ENCODE measurements at places on chromosomes 13 and 19.

DNA sequence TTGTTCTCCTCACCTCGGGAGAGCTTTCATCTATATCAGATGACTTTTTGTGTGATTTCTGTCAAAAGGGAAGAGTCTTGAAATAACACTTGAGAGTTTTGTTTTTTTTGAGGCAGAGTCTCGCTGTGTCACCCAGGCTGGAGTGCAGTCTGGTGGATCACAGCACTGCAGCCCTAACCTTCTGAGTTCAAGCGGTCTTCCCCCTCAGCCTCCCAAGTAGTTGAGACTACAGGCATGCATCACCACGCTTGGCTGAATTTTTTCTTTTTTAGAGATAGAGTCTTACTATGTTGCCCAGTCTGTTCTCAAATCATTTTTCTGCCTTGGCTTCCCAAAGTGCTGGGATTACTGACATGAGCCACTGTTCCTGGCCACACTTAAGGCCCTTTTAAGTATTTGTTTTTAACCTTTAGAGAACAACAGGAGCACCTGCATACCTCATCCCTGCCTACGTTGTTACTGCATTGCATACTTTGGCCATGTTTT, 11.4 kb downstream of the NDFIP2 start:
- DNase-seq: no peak

GRCh38 chr13:51807041-51807440, 3.1 kb upstream of the DHRS12 start:
- DNase-seq: no peak

DNA sequence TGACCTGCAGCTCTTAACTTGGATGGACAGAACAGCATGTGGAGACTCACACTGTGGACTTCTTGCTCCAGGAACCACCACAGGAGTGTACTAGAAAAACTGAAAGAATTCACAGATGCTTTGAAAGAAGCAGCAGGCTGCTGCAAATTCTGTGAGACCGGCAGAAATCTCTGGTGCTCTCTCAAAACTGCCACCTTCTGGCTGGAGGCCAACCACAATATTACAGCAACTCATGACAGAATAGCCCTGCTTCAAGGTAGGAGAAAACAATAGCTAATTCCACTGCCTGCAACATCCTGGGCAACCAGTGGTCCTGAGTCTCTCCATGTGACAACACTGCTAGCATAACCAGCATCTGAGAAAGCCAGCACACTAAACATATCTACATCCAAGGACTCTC, 26.9 kb downstream of the CDK8 start:
- DNase-seq: no peak

GRCh38 chr19:57887195-57887941, 1.5 kb downstream of the ZNF814 start:
- DNase-seq: no peak

DNA sequence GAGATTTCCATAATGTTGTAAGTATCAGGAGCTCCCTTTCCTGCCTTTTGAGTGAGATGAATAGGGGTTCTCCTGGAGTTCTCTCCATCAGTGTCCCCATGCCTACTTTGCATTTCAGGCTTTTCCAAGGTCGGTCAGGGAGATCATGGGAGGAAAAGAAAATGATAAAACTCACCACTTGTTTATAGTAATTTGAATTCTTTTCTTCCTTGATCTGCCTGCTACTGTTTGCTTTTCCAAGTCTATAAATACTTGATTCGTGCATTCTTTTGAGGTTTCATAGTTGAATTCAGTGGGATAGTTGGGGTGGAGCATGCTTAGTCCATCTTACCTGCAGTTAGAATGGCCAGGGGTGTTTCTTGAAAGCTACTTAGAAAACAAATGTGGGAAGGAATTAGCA, 51.5 kb downstream of the PCCA start:
- DNase-seq: no peak

DNA sequence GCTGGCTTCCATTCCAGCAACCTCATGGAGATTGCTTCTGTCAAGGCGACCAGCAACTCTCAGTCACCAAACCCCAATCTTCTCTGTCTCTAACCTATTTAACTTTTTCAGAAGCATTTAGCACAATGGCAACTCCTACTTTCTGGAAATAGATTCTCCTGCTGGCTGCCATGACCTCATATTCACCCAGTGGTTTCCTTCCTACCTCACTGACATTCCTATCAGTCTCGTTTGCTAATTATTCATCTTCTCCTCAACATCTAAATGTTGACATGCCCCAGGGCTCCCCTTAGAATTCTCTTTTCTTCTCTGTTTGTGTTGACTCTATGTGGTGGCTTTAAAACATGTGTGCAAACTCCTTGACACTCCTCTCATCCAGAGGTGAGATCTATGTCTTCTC, 106.7 kb downstream of the OLFM4 start:
- DNase-seq: no peak

GRCh38 chr13:26605845-26606244, 48.4 kb downstream of the WASF3 start:
- DNase-seq: no peak

DNA sequence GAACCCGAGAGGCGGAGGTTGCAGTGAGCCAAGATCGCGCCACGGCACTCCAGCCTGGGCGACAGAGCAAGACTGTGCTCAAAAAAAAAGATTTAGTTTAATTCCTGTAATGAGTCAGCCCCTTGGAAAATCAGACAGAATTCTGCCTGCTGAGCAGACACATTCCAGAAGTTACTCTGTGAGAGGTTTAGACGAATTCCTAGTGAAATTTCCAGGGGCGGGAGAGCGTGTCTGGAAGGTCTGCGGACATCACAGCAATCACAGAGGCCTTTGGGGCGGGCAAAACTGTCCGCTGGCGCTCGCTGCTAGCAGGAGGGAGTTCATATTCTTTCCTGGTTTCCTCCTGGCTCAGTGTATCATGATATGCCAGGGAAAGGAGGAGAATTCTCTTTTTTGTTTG, 17.5 kb downstream of the MISP start:
- DNase-seq: no peak

DNA sequence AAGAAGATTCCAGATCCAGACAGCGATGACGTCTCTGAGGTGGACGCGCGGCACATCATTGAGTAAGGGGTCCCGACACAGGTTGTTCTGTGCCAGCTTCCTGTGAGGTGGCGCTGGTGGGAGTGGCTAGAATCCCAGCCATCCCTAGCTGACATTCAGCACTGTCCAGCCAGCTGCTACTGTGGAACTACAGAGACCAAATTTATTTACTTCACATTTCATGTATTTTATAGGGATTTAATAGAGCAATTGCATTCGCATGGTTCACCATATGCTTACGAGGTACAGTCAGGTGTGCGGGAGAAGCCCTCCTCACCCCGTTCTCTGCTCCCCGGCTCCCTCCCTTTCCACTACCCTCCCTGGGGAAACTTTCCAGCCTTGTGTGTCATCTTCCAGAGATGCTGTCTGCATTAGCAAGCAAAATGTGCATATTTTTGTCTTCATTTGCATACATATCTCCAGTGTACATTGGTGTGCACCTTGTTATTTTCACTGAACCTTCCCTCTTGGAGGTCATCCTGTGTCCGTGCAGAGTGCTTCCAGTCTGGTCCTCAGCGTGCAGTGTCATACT, 47.2 kb downstream of the SMARCA4 start:
- DNase-seq: no peak

DNA sequence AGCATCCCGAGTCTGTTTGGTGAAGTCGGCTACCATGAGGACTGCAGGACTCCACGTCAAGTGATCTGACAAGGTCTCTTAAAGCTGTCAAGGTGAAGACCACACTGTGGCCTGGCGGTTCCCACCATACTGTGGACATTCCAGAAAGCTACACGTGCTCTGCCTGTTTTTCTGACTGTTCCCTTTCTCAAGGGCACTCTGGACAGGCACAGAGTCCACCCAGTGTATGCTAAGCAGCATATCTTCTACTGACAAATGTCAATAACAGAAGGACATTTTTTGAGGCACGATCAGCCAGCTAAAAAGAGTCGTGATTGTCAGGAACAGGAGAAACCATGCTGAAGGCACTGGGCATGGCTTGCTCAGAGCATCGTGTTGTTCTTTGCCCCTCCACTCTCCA, 12.8 kb upstream of the WASF3 start:
- DNase-seq: no peak

DNA sequence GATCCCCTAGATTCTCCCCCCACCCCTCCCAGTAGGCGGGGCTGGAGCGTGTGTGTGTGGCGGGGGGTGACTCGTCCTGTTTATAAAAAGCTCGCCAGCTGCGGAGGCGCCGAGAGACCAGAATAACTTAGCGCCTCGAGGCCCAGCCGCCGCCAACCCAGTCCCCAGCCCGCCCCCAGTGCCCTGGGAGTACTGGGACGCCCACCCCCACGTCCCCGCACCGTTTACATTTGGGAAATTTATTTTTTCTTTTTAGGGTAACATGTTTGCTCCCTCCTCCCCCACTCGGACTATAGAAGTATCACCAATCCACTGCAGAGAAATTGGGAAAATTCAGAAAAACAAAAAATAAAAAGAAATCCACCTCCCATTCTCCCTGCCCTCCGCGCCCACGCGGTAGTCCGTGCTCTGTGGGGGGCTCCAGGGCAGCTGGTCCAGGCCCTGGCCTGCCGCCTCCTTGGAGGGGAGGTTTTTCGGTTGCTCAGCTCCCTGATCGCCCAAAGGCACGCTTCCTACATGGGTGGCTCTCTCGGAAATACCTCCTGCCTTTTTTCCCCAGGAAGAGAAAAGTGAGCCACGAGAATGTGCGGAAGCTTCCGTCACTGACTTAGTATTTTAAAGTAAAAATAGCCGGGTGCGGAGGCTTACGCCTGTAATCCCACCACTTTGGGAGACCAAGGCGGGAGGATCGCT, 1.5 kb upstream of the RAB3A start:
- peak; percentile 32 for DNase-seq

DNA sequence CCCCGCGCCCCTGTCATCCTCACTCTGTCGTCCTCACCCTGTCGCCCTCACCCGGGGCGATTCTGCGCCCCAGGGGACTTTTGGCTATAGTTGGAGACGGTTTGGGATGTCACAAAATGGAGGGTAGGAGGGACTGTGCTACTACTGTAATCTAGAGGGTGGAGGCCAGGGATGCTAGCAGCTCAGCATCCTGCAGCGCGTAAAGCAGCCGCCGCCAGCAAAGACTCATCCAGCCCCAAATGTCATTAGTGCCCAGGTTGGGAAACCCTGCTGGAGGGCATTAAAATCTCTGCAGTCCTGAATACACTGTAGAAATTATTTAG, 362 bp downstream of the ZNF557 start:
- DNase-seq: peak; percentile 40

DNA sequence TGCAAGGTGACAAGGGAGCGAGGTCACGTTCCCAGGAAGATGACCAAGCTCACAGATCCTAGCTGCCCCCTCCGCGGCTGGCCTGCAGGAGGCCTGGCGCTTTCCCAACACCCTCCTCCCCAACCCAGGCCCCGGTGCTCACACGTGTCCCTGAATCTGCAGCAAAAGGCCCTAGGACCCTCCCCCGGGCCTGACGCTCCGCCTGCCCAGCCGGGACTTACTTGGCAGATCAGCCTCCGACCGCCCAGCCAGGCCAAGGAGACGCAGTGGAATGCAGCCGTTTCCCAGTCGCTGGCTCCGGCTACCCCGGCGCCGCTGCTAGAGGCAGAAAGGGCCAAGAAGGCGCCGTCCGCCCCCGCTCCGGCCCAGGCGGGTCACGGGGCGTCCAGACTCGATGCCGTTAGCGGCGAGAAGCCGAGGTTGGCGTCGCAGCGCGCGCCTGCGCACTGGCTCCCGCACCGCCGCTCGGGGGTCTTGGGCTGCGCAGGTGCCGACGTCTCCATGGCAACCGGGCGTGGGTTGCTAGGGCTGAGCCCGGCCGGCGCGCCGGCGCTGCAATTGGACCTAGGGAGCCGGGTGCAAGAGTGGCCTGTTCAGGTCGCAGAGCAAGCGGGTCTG, at the start of gene PNMA8A:
PNMA8A (minus strand) TSS at position 448 of the 618 bp plus-strand sequence. CDS start 528 bp downstream, outside the sequence.
- DNase-seq: no peak

DNA sequence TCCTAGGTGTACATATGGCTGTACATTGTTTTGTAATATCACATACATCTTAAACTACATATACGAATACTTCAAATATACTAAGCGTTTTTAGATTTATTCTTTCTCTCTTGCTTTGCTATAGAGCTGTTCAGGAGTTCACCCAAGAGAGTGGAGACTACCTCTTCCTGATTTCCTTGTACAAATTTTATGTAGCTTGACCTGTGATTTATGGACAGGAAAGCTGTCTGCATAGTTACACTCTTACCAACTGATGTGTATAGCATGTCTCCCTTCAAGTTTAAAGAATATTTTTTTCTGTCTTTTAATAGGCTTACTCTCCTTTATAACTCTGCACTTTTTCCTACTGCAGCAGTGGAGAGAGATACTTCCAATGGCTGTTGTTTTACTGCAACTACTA, 428.7 kb downstream of the NDFIP2 start:
- DNase-seq: no peak

GRCh38 chr13:73828811-73829210, 305.4 kb downstream of the KLF12 start:
- no peak for DNase-seq

DNA sequence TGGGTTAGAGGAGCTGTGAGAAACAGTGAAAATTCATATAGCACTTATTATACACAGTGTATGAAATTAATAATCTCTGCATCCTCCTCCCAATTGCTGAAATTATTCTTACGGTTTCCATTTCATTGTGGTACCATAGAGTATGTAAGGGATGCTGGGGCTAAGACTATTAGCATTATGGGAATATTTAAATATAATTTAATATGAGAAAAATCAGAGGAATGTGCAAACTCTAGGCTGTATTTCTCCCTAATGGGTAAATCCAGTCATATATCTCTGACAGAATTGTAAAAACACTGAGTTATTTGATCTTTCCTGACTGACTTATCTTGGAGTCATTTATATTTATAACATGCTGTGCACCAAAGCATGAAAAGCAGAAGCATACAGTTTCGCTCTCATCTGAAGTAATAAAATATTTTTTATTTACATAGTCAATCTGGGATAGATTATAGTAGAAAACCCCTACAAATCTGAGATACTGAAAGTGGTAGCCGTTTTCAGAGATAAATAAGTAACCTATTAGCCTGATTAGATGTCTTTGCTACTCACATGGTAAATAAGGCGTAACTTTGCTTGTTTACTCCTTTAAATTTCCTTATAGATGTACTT, 34.9 kb downstream of the LRCH1 start:
- no peak for DNase-seq

- no peak for DNase-seq
Measured at GRCh38 chr19:10817291-10818038, 18.5 kb downstream of the TMED1 start.

DNA sequence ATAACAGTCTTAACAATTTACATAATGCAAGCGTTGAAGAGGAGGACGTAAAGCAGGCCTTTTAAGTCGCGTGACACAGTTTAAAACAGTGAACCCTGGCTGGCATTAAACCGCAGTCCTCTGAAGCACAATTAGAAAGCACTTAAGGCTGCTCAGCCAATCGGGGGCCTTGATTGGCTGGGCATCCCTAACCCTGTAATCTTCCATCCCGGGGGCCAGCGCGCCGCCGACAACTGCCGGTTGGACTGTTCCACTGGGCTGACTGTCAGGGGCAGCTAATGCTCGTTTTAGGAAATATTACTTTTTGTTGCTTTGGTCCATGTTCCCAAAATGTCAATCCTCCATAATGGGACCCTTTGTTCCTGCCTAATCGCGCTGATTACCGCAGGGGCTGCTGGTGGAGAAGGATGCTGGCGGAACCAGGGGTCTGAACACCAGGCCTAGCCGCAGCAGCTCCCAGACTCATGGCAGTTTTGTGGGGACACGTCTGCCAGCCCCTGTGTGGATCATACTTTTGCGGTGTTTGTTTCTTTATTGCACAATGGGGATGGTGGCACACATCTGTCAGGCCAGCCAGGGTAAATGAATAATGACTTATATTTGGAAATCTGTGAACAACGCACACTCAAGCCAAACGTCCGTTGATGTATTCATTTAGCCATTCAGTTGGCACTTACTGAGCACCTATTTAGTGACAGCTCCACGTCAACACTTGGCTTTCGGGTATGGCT, 127.1 kb upstream of the SPACA7 start:
- DNase-seq: no peak

- no peak for DNase-seq
Measured at GRCh38 chr13:112058941-112059340, 8.0 kb upstream of the SOX1 start.

All from activated CD4-positive, CD25-positive, alpha-beta regulatory T cell (primary cell).